ENCODE measurements at places on chromosomes 1 and 21.

DNA sequence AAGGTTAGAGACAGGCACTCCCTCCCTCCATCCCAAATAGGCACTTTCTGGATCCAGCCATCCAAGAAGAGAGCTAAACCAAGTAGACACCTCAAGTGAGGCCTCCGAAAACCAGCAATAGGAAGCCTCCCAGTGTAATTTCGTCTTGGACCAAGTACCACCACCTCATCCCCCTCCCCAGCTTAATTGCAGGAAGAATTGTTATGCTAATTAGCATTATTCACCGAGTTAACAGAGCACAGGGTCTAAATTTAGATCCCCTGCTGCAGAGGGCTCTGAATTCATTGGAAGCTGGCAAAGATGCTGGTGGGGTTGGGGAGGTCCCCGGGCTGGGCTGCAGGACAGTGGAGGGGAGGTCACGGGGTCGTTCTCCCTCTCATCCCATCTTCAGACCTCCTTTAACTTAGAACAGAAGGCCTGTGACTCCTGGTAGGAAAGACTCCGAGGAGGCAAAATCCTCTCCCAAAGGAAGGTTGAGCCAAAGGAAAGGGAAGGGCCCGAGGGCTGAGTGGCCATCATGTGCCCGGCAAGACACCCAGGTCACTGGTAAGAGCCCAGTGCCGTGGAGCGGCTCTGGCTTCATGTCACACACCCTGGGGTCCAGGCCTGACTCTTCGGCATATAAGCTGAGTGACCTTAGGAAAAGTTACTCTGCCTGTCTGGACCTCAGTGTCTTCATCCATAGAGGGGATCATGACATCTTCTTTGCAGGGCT is 209.2 kb upstream of the GRIK3 start:
- no peak for DNase-seq

- no peak for DNase-seq
Observed at GRCh38 chr21:26852423-26852822, 7.2 kb upstream of the ADAMTS1 start.

DNA sequence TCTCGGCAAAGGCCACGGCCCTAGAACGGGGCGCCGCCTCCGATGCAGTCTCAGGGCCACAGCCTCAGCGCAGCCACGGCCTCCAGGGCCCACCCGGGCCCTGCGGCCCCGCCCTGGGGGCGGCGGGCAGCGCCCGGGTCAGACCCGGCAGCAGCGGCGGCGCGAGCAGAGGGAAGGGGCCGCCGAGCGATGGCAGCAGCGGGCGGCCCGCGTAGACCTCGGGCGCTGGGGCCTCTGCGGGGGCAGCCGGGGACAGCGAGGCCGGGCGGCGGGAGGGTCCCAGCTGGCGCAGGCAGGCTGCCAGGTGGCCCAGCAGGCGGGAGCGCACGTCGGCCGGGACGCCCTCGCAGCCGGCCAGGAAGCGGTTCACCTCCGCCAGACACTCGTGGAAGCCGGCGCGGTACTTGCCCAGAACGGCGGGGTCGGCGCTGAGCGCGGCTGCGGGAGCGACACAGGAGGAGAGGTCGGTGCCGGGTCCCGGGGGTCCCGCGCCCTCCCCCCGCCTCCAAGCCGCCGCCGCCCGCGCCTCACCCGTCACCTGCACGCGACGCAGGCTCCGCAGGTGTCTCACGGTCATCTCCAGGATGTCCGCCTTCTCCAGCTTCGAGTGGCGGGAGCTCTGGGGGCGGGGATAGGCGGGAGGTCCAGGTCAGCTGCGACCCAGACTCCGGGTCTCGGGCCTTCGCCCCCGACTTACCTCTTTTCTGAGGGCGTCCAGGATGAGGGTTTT is 737 bp downstream of the HES4 start:
- DNase-seq = peak; percentile 62

DNA sequence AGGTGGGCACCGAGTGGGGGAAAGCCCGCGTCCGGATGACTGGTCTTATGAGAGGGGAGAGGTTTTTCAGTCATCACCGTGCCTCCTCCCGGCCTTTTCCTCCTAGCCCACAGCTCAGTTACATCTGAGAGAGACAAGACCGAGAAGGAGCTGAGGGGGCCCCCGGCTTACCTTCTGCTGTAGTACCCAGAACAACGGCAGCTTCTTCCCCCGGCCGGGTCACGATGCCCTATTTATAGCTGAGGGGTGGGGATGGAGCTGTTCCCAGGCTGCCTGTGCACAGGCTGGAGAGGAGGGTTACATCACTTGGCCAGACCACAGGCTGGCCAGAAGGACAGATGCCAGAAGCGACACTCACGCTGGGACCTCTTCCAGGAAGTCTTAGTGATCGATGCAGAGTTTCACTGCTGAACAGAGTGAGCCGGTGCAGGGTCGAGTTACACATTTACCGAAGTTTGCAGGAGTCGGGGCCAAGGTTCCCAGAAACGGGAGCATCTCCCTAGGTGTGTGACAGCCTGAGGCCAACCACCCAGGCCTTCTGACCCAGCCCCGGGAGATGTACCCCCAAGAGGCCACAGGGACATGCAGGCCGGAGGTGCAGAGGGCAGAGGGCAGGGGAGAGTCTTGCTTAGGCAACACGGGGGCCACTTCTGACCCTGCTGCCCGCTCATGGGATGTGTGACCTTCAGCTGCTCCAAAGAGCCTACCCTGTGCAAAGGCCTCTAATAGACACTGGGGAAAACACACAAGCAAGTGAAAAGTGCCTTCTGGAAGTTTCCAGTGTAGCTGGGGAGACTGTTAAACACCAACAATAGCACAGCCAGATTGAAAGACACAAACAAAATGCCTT is at the start of gene AGT:
Gene AGT, minus strand, starts transcription at position 208 of the 850 bp plus-strand sequence. CDS start 3,299 bp downstream, outside the sequence.
- DNase-seq = no peak

DNA sequence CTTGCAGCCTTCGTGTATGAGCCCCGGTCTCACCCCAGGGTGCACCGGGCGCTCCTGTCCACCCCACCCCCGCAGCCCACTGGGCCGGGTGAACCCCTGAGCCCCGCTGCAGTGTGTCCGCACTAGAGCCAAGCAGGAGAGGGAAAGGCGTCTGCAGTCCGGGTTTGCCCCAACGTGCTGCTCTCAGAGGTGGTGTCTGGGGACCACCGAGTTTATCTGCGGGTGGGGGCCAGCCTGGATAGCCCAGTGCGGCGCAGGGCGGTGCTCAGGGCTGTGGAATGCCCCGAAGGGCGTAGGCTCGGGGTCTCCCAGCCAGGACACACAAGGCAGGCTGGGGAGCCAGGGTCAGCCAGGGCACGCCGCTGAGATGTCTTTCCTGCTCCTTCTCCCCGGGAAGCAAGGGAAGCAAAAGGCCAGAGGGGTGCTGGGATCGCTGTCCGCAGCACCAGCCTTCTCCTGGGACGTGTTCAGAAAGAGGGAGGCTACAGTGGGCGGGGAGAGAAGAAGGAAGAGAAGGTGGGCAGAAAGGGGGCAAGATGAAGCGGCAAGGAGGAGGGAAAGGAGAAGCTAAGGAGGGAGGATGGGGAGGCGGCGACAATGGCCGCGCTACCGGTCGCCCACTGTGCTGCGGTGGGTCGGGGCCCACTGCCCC is 56.6 kb downstream of the MAB21L3 start:
- peak; percentile 36 for DNase-seq

GRCh38 chr1:94708811-94709210 is 111.3 kb upstream of the SLC44A3 start:
- DNase-seq = no peak

- DNase-seq = peak; percentile 50
Observed at GRCh38 chr21:45970674-45971615, 10.6 kb upstream of the COL6A1 start.

GRCh38 chr1:2115008-2115641 is 64.9 kb downstream of the PRKCZ start:
- DNase-seq = no peak

DNA sequence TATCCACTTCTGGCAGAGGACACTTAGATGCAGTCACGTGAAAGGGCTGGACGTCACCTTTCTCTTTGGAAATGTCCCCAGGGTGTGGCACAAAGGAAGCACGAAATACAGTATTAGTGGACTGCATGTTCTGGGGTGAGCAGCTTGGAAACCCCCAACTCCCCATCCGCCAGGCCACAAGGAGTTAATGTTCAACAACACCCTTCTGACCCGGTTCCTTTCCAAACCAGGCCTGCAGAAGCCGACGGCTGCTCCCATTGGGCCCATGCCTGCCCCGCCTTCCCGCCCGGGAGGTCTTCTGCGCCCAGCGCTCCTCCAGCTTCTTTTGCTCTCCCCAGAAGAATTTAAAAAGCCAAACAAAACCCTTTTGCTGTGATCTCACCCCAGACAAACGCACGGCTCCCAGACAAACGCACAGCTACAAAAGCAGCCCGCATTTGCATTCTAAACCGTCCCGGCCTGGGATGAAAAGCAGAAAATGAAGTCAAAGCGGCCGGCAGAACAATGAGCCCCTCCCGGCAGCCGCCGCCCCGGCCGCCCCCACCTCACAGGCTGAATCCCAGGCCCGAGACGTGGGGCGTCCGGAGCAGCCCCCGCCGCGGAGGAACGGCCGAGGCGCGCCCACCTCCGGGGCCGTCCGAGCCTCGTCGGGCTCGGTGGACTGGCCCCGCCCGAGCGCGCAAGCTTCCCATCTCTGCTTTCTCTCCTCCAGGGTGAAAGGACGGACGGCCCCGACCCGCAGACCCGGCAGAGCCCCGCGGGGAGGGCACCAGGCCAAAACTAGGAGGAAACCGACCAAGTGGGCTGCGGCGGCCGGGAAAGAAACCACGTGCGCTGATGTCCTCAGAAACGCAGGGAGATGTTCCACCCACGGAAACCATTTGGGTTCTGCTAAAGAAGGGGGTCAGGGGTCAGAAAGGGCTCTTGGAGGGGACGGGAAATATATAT is 101.9 kb downstream of the PLPP3 start:
- no peak for DNase-seq

GRCh38 chr1:53112861-53113260 is 29.6 kb downstream of the SLC1A7 start:
- DNase-seq = no peak

DNA sequence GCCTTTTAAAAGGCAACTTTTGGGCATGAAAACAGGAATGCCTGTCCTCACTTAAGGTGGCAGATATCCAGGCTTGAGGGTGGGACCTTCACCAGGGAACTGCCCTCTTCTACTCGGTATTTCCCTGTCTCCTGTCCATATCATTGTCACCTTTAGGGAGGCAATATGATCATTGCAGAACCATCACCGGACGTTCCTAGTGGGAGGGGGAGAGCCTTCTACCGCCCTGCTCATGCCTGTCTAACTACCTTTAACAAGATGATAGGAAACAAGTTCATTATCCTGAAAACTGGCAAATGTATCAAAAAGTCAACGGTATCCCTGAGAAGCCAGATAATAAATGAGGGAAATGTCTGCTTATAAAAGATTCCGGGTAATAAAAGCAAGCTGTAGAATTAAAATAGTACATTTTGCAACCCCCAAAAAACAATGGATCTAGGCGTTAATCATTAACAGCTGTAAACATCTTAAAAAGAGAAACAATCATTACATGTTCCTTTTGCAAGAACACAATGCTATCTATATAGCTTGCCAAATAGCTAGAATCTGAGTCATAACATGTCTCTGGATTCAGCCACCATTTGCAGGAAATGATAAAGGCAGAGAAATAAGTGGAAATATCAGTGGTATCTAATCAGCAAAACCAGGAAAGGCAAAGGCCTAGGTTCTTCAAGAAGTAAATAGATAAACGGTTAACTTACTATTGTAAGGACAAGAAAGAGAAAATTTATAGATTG is 852.9 kb upstream of the ADGRL4 start:
- no peak for DNase-seq

DNA sequence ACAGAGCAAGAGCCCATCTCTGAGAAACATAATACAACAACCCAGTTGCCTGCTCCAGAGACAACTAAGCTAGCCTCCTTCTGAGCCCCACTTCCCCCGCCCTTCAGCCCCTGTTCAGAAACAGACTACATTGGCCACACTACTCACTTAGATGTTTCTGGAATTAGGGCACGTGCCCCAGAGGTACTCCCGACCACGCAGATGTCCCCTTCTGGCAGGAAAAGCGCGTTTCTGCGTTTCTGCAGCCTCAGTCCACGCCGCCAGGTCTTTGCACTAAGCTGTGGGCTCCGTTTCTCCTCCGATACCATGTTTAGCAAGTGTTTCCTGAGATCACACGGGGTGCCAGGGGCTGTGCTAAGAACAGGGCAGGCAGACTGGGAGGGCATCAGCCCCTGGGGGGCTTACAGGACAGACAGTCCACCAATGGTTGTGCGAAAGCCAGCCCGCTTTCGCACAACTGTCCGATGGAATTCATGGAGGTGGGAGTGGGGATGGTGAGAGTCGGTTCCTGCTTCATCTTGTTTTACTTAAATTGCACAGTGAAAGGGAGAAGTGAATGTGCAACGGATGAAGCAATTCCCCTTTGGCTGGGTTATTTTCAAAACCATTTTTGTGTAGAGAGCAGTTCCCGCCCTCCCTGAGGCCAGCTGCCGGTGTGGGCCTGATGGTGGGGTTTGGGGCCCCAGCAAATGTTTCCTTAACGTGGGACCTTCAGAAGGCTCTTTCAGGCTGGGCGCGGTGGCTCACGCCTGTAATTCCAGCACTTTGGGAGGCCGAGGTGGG is 2.7 kb downstream of the PIK3CD start:
- peak; percentile 70 for DNase-seq

- DNase-seq = no peak
Observed at GRCh38 chr1:91022518-91022929, 689 bp upstream of the ZNF644 start.

GRCh38 chr1:20319456-20320220 is 29.0 kb downstream of the VWA5B1 start:
- no peak for DNase-seq

DNA sequence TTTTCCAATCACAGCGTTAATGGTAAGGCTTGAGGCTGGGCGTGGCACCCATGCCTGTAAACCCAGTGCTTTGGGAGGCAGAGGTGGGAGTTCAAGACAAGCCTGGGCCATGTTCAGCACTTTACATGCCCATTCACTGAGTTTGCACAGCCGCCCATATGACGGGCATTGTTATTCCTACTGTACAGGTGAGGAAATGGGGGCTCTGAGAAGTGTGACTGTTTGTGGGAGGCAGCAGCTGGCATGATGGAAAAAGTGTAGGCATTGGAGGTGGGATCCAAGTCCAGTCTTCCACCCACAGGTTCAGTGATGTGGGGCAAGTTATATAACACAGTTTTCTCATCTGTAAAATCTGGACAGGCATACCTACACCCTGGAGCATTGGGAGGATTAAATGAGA is 445.9 kb downstream of the KIF26B start:
- no peak for DNase-seq

- no peak for DNase-seq
Observed at GRCh38 chr1:99170516-99170915, 93.8 kb upstream of the PLPPR4 start.

DNA sequence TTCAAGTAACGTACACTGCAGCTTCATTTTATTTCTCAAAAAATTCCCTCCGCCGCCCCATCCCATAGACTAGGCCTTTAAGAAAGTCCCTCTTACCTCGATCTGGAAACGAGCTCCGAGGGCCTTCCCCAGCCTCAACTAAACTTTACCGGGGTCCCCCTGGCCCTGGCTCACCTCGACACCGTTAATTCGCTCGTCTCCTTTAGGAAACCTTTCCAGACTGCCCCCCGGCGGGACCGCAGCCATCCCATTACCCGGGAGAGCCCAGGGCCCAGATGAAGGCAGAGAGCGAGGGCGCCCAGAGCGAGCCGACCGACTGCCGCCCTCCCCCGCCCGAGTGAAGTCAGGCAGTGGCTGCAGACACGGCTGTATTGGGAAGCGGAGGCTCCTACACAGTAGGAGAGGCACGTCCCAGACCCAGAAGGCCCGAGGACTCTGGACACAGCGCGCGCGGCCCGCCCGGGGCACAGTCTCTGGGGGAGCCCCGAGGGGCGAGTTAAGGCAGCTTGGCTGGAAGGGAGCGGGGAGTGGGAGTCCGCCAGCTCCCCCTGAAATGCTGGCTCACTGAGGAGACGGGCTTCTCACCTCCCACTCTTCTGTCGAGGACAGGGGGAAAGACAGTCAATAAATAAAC is 14.6 kb downstream of the SEMA6C start:
- no peak for DNase-seq

Data from common myeloid progenitor, CD34-positive (primary cell).